ENCODE measurements at places on chromosomes 16 and 17. TPM values are rescaled to one million over a fixed set of nuclear protein-coding genes. Genes with fewer than 3 reads are reported as not detected.

Gene SNX20
- 53.9 TPM for total RNA-seq

Gene CFAP119
- 2.9 TPM for total RNA-seq

Gene NOXO1
- not detected for total RNA-seq

Gene HSD17B2
- not detected for total RNA-seq

Gene SCARF1
- total RNA-seq: 2.5 TPM

Gene CENPX
- 66.1 TPM for total RNA-seq

Gene KRT24
- total RNA-seq: not detected

Gene SLC38A7
- 4.6 TPM for total RNA-seq

Gene CBFA2T3
- total RNA-seq: 0.19 TPM

Gene GCGR
- not detected for total RNA-seq

Gene PIPOX
- 5.6 TPM for total RNA-seq

Gene RNF112
- 3.1 TPM for total RNA-seq

Gene OTOA
- 0.16 TPM for total RNA-seq

Gene MT1H
- not detected for total RNA-seq

Gene BCO1
- not detected for total RNA-seq

Gene LGALS9C
- not detected for total RNA-seq

Gene EPN3
- total RNA-seq: not detected

Gene P2RX1
- total RNA-seq: not detected

Gene TMEM204
- total RNA-seq: 14.3 TPM

All from activated T-helper 17 cell treated with anti-CD3 and anti-CD28 coated beads, Interleukin-2, amount 50 U/mL, for 72 hours (primary cell).